ENCODE measurements at places on chromosomes 16 and 17. TPM values are rescaled to one million over a fixed set of nuclear protein-coding genes. Genes with fewer than 3 reads are reported as not detected.

The KDM6B gene
- total RNA-seq = 5.2 TPM

The IGSF6 gene
- not detected for total RNA-seq

The TP53TG3 gene
- not detected for total RNA-seq

The YPEL2 gene
- 8.5 TPM for total RNA-seq

The ATP2C2 gene
- not detected for total RNA-seq

The CEP295NL gene
- 2.8 TPM for total RNA-seq

The MILR1 gene
- 7.9 TPM for total RNA-seq

The KCTD11 gene
- 4.6 TPM for total RNA-seq

The SCNN1B gene
- total RNA-seq = not detected

The PPY gene
- not detected for total RNA-seq

The NEK8 gene
- total RNA-seq = 5.0 TPM

The CHMP6 gene
- 9.8 TPM for total RNA-seq

The FOXF1 gene
- total RNA-seq = 7.1 TPM

The SPATA22 gene
- total RNA-seq = not detected

The QRICH2 gene
- 5.5 TPM for total RNA-seq

The ACSM2A gene
- total RNA-seq = not detected

The INCA1 gene
- 0.09 TPM for total RNA-seq

The HBM gene
- not detected for total RNA-seq

The NEUROD2 gene
- under 0.01 TPM for total RNA-seq

The SALL1 gene
- 0.16 TPM for total RNA-seq

The CD19 gene
- total RNA-seq = not detected

The NPIPA3 gene
- total RNA-seq = 0.47 TPM

The CIAO3 gene
- 24.3 TPM for total RNA-seq

The LRRC46 gene
- total RNA-seq = not detected

The OR1F1 gene
- total RNA-seq = not detected

The C17orf113 gene
- total RNA-seq = 0.34 TPM

The OSGIN1 gene
- total RNA-seq = 2.7 TPM

The TBX2 gene
- 31.3 TPM for total RNA-seq

The STX4 gene
- total RNA-seq = 38.9 TPM

The ASB16 gene
- not detected for total RNA-seq

The PHB1 gene
- 167 TPM for total RNA-seq

The SRCIN1 gene
- total RNA-seq = not detected

Data from bronchial smooth muscle cell (primary cell).